ENCODE measurements at places on chromosomes 1 and 21.

GRCh38 chr21:35602811-35603362 lies 457.4 kb downstream of the SETD4 start:
- DNase-seq: no peak

- DNase-seq: no peak
These were observed 71.4 kb downstream of the RGL1 start for GRCh38 chr1:183876309-183876708.

DNA sequence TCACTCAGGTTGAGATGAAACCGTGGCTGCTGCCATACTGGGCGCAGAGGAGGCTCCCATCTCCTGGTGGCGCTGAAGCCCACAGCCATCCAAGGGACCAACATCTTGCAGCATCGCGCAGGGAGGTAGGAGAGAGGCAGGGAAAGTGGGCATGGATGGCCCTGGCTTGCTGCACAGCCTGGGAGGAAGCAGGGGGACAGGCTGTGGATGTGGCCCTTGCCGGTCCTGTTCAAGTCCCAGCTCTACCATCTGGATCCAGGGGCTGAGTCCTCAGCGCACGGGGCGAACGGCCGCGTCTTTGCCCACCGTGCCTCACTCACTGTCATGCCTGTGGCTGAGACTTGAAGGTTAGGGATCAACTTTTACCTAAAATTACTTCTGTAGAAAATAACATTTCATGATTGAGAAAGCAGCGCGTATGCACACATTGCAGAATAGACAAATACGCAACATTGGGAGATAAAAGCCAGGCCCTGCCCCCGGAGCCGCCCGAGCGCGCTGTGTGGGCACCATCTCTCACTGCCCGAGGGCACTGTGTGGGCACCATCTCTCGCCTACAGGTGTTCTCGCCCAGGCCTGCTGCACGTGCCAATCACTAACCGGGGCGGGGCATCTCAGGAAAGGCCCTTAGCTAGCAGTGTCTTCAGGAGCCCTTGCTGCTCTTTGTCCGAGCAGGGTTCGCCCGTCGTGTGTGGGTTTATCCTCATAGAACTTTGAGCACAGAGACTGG lies 11.5 kb downstream of the SLX9 start:
- no peak for DNase-seq

DNA sequence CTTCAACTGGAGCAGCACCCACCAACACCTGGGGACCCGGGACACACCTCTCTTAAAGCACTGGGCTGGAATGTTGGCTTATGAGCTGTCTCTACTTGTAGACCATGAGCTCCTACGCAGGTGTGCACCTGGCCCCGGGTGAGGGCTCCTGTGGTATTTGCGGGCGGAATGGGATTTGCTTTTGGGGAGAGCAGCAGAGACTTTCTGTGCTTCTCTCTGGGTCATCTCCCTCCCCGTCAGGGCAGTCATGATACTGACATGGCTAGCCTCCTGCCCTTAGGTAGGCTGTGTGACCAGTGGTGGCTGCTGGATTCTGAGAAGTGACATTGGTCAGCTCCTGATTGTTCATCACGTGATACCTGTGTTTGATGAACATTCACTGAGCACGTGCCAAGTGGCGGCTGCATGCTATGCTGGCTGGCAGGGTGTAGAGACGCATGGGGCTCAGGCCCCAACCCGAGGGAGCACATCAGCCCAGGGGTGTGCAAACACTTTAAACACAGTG lies 9.0 kb upstream of the ZBTB21 start:
- no peak for DNase-seq

DNA sequence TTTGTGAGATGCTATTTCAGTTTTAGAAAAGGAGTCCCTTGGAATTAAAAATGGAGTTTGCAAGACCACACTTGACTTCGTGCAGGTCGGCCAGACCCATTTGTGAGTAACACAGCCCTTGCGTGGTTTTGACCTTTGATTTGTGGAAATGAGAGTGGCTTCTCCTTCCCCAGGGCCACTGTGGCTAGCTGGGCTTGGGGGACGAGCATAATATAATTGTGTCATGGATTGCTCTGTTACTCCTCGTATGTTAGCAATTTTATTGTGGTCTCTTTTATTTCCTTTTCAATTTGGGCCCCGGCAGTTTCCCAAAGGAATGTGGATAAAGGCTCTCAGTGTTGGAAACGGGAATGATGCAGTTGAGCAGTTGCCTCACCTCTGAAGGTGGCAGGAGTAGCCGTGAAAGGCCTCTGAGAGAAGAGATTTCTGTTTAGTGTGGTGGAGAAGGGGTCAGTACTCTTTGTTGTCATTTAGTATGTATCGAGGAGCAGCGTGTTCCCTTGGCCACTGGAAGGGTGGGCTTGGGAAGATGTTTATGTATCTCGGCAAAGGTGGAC lies 194.6 kb downstream of the PBX1 start:
- DNase-seq: no peak

DNA sequence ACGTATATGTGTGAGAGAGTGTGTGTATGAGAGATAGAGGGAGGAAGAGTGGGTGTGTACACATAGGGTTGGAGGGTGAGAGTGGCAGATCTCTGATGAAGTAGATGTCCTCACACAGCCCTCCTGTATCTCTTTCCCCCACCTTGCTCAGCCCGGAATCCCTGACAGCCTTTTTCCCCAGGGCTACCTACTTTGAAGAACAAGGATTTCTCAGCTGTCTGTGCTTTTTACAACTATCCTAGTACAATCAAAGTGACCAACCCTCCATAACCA lies 29.1 kb upstream of the CADM3 start:
- DNase-seq: no peak

GRCh38 chr1:209625791-209626285 lies 26.4 kb downstream of the LAMB3 start:
- DNase-seq: no peak

DNA sequence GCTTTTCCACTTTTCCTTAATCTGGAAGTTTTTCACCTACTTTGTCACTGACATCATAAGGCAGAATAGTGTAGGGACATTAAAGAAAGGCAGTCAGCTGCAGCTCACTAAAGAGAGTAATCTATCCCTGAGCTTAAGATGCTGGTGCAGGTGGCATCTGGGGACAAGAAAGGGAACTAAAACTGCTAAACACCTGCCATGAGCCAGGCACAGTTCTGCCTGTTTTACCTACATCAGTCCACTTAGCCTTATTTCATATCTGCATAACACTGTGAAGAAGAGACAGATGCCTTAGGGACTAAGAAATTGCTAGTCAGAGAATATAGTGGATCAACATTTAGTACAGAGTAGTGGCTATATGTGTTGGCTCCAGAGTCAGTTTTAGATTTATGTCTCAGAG lies 88.1 kb downstream of the GPATCH2 start:
- no peak for DNase-seq

Data from NCI-H748 treated with DMSO at 0.1 percent for 48 hours (cell line).